RPMI7951 (cell line): ENCODE measurements at places on chromosomes 5 and 9. TPM values are rescaled to one million over a fixed set of nuclear protein-coding genes. Genes with fewer than 3 reads are reported as not detected.

Gene CCL21
- not detected in 2 replicates for total RNA-seq

Gene PCDHGA7
- total RNA-seq, result 4.6 and 5.5 TPM in 2 replicates

Gene NSD1
- total RNA-seq, result 11.5 and 14.5 TPM in 2 replicates

Gene SPINK13
- total RNA-seq, result not detected in 2 replicates

Gene HMCN2
- total RNA-seq, result under 0.01 and 0.78 TPM in 2 replicates

Gene LMX1B
- not detected in 2 replicates for total RNA-seq

Gene ANKDD1B
- not detected in 2 replicates for total RNA-seq

Gene PCDHGA8
- 1.6 and 1.9 TPM in 2 replicates for total RNA-seq

Gene OR1L6
- total RNA-seq, result not detected in 2 replicates

- no peak for DNase-seq
Measured at GRCh38 chr5:177432839-177433657, 6.6 kb downstream of the GRK6 start.

DNA sequence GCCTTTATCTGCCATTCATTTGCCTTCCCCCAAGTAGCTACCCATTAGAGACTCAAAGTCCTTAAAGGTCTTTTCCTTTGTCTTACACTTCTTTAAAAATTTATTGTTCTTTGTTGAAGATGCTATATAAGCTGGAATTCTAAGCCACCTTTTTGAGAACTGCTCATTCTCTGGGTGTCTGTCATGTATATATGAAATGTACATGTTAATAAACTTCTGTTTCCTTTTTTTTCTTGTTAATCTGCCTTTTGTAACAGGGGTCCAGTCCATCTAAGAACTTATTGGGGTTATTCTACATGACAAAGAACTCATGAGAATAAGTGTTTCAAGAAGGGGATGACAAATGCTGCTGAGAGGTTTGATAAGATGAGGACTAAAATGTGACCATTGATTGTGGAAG is 41.5 kb downstream of the PCDHAC2 start:
- no peak for DNase-seq

- DNase-seq, result no peak
Measured at GRCh38 chr9:19927560-19927959, 138.7 kb upstream of the SLC24A2 start.

- DNase-seq, result no peak
Measured at GRCh38 chr5:25763781-25764180, 1119.0 kb upstream of the CDH10 start.

DNA sequence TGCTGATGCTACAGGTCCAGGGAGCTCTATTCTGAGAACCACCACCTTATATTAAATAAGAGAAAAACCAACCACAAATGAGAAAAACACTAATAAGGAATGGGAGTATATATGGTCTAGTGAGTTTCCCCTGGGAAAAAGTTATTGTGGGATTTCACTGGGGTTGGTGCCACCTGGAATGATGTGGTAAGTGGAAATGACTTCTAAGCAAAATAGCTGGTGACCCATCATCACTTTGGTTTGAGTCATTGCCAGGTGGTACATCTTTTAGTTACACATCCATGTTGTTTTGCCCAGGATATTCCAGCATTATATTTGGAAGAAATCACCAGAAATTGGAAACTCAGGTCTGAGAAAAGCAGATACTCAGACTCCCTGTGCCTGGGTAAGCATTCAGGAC is 437.3 kb downstream of the DTWD2 start:
- DNase-seq, result peak; percentile 77

DNA sequence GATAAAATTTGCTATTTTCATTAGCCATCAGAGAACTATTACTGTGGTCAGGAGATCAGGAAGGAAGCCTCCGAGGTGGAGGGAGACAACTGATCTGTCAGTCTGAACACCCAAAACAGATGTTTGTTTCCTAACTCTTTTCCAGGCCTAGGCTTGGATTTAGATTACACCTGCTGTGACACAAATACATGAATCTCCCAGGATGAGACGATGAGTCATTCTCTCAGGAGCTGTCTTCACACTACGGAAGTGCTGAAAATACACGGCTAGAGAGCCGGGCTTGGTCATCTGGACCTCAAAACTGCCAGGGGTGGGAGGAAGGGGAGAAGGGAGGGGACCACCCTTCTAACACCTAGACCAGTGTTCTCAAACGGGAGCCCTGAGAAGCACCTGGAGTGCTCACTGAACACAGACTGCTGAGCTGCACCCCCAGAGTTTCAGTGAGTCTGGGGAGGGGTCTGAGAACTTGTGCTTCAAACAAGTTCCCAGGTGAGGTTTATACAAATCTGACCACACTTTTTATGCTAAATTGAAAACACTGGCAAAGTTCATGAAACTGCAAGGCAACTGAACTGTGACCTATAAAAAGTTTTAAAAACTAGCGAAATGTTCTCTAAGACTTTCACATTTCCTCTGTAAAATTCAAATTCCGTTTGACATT is 80.3 kb upstream of the EQTN start:
- no peak for DNase-seq

DNA sequence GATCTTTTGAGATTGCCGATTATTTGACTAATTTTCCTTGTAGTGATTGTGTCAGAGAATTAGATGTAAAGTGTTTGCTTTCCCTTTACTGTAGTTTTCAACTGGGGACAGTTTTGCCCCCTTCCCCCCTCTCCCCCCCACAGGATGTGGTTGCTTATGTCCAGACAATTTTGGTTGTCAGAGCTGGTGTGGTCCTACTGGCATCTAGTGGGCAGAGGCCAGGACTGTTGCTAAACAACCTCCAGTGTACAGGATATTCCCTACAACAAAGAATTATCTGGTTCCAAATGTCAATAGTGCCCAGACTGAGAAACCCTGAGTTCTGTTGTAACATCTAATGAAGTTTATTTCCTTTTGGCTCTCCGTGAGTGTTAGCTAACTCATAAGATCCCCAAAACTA is 20.0 kb downstream of the TMEFF1 start:
- DNase-seq, result peak; percentile 57

- no peak for DNase-seq
Measured at GRCh38 chr9:134571326-134571931, 70.2 kb upstream of the COL5A1 start.

- peak; percentile 77 for DNase-seq
Measured at GRCh38 chr5:43389679-43390329, 22.4 kb downstream of the CCL28 start.

DNA sequence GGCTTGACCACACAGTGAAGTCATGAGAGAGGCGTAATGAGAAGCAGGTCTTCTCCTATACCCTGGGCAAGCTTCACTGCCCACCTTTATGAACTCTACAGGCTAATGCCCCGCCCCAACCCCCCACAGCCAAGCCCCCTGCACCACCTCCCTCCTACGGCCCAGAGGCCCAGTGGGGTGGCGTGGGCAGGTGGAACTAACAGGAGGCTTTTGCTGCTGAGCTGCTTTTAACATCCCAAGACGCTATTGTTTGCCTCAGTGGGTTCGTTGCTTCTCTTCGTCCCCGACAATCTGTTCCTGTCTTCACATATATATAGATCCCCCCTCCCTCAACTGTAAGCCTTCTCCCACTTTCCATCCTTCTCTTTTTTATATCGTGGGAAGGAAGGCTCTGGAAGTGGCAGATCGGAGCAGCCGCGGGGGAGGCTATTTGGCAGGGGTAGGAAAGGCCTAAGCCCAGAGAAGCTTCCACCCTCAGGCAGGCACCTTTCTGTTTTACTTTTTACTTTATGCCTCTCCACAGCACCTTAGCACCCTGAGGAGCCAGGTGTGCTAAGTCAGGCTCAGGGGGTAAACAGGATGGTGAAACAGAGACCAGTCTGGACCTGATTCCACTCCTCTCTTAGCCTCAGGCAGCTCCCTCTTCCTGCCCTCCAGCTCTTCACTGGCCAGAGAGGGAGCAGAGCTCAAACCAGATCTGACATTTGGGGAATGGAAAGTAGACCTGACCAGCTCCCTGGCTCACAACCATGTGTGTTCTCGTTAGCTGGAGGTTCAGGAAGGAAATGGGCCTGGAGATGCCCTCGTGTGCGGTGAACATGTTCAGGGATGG is 26.5 kb downstream of the CD74 start:
- DNase-seq, result no peak

DNA sequence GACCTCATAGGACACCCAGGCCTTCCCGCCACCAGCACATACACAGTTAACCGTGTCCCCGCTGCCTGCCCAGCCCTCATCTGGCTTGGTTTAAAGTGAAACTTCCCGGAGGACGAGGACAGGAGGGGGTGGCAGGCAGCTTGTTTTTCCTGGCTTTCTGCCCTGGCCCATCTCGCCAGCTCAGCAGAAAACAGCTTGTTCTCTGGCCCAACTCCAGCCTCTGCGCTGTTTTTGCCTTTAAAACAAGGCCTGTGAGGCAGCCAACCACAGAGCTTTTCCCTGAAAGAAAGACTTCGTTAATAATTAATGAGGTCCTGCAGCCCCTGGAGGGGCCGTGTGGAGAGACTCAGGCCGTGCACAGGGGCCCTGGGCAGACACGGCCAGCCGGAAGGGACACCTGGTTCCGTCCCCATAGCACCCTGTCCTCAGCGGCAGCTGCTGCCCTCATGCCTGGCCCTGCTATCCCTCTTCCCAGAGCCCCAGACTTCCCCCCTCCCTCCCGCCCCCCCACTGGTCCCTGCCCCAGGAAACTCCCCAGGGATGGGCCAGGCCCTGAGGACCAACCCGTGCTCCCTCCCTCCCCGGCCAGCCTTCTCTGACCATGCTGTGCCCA is 108.7 kb downstream of the RXRA start:
- DNase-seq, result peak; percentile 93

GRCh38 chr9:652914-653313 is 188.6 kb upstream of the DMRT1 start:
- DNase-seq, result peak; percentile 33

DNA sequence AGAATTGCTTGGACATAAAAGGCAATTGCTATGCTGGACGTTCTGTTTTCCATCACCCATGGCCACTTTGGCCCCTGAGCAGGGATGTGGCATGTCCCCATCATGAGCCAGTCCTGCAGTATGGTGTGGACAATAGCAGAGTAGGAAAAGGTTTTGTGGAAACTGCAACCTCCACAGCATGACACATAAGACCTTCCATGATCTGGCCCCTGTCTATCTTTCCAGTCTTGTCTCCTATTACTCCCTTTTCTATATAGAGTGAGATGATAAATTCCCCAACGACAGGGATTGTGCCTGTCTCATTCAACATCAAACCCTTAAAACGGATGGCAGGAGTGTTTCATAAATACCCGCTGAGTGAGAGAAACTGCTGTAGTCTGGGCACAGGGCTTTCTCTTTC is 174.7 kb upstream of the PTCH1 start:
- DNase-seq, result no peak

DNA sequence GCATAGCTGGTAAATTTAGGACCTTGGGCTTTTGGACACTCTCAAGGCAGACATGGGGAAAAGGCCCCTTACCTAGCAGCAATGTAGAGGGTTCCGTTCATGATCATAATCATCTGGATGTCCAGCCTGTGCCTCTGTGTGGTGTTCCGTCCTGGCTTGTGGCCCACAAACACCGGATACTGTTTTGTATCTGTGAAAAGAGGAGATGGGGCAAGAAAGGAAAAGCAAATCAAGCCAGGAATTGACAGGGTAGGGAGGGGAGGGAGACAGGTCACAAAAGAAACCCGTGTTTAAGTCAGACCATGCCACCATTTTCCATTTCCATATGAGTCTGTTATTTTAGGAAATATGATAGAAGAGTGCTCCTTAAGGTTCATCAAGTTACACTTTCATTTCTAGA is 72.5 kb downstream of the SEMA6A start:
- no peak for DNase-seq

DNA sequence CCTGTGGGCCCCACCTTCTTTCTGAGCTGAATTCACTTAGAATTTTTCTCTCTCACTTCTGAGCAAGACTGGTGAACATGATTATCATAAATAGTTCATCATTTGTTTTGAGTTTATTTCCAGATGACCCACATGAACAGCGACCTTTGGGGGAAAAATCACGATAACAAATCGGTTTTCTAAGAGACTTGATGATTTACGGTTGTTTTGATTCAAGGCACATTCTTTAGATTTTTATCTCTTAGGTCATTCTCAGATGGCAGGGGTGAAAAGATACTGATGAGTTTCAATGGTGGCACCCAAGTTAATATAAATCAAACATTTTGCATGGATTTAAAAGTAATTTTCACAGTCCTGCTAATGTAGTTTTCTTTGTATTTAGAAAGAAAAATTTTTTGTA is 95.1 kb downstream of the DMXL1 start:
- DNase-seq, result peak; percentile 6

GRCh38 chr5:74762599-74762998 is 4.3 kb downstream of the GFM2 start:
- DNase-seq, result peak; percentile 77

GRCh38 chr5:103119765-103120606 is at the start of the genes GIN1 and PPIP5K2:
TSS of gene GIN1 (minus strand) at chr5:103120138. CDS start at chr5:103108707, 11,431 bp downstream.
TSS of gene PPIP5K2 (plus strand) at chr5:103120301. CDS start at chr5:103129590, 9,289 bp downstream.
- DNase-seq, result peak; percentile 97

DNA sequence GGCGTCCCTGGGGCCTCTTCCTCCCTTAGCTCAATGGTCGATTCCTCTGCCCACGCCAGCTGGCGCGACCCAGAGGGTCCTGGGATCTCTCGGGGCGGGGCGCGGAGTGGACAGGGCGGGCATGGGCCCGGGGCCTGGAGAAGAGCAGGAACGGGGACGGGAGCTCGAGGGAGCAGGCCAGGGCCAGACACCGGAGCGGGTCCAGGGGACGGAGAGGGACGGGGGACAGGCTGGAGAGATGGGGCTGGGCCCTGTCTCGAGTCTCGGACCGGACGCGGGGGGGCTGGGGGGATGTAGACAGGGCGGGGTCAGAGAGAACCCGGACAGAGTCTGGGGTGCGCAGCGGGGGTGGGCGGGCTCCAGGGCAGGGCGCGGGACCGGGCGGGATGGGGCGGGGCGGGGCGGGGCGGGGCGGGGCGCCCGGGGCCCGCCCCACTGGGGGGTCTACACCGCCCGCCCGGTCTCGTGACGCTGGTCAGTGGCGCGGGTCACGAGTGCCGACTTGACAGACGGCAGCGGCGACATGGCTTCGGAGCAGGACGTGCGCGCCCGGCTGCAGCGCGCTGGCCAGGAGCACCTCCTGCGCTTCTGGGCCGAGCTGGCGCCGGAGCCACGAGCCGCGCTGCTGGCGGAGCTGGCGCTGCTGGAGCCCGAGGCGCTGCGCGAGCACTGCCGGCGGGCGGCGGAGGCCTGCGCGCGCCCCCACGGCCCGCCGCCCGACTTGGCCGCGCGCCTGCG is at the start of gene UAP1L1:
Gene UAP1L1 (plus strand): TSS at position 508 of the 738 bp plus-strand sequence. CDS start 16 bp downstream, at position 524.
- peak; percentile 79 for DNase-seq

GRCh38 chr9:73981405-73981804 is 515.7 kb upstream of the RORB start:
- DNase-seq, result no peak

- DNase-seq, result peak; percentile 81
Measured at GRCh38 chr5:17042041-17042440, 106.0 kb upstream of the MYO10 start.

GRCh38 chr9:88966894-88967676 is 24.2 kb upstream of the S1PR3 start:
- DNase-seq, result no peak

- peak; percentile 29 for DNase-seq
Measured at GRCh38 chr5:43555895-43556606, 826 bp downstream of the PAIP1 start.
